ENCODE measurements at places on chromosomes 3 and 15.

- DNase-seq = no peak
Measured at GRCh38 chr3:171526869-171527268, 66.7 kb upstream of the TNIK start.

DNA sequence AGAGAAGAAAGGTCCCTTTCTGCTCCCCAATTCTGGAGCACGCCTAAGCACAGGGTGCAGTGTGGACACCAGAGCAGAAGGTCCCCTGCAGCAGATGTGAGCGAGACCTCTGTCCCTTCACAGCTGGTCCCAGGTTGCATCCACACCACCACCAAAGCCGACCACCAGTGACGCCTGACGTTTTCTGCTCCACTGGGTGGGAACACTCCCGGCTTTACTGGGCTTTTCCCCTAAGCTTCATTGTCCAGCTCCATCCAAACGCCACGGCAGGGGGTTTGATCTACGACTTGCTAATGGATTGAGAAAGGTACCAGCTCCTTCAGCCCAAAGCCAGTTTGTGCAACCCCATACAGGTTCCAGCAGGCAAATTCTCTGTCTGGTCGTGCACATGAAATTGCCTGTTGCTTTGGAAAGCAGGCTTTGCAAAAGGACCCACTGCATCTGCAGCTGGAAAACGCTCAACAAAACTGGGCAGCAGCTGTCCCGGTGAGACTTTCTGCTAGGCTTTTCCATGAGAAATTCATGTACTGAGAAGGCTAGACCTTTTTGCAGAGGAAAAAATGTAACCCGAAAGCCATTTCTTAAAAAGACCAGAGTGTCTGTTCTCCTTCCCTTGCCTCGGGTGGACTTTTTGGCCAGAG lies 31.1 kb downstream of the ADAMTS17 start:
- no peak for DNase-seq

GRCh38 chr15:83904107-83905040 lies 250.5 kb downstream of the ADAMTSL3 start:
- no peak for DNase-seq

GRCh38 chr3:59990915-59991314 lies 941.1 kb upstream of the CFAP20DC start:
- no peak for DNase-seq

DNA sequence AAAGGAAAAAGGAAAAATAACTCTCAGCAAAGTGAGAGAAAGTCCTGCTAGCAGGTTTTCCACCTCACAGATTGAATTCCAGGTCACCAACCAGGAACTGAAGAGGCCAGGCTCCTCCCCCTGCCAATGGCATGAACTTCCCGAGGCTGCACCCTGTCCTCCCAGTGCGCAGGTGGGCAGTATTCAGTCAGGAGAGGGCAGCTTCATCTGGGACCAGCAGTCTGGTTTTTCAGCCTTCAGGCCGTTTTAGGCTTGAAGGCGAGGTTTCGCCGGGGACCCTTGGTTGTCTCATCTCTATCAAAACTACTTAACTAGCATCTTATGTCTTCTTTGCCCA lies 41.2 kb downstream of the TRAT1 start:
- no peak for DNase-seq

- no peak for DNase-seq
Measured at GRCh38 chr3:124631727-124632126, 98.5 kb upstream of the UMPS start.

DNA sequence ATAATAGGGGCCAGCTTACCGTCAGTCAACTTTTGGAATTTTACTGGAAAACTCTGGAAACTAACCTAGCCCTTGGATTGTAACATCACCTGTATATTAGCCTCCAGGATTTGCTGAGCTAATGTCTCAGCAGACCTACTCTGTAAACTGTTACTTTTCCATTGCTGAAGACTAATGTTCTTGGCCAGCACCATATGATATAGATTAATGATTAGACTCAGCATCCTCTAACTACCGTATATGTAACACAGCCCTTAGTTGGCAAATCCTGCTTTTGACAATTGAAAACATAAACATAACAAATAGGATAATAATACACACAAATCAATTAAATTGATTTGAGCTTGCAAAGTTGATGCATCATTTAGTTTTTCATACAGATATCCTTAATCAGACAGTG lies 26.6 kb upstream of the GBE1 start:
- DNase-seq = no peak

DNA sequence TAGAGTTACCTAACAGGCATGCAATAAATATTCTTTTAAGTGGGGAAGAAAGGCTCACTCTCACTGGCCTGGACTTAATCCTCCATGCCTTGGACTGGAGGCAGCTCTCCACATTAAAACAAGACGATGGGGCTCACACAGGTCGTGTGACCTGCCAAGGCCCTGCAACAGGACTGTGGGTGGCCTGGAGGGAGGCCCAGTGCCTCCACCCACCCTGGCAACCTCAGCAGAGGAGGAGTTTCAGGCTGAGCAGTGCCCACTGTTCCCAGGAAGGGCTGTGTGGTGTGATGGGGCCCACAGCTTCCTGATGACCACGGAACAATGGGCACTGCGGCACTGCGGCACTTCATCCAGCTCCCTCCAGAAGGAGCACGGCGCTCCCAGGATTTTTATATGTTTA lies 5.5 kb downstream of the UROC1 start:
- DNase-seq = no peak

- no peak for DNase-seq
Measured at GRCh38 chr15:66625974-66626373, 60.2 kb upstream of the LCTL start.

DNA sequence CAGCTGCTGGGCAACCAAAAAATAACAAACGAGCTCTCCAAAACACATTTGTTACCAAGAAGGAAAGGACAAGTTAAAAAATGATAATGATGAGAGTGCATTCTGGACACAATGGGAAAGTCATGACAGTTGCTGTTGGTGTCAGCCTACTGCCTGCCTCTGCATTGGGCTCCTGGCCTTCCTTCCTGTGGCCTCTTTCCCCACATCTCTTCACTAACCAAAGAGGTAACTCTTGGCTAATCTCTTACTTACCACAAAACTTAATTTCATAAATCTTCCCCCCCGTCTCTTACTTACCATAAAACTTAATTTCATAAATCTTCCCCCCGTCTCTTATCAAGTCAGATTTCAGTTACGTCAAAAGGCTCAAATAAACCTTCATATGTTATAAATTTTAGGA lies 58.6 kb downstream of the AGTR1 start:
- DNase-seq = no peak

- DNase-seq = no peak
Measured at GRCh38 chr3:131238496-131238895, 143.1 kb upstream of the NUDT16 start.

- DNase-seq = no peak
Measured at GRCh38 chr3:64651741-64652241, 36.0 kb downstream of the ADAMTS9 start.

DNA sequence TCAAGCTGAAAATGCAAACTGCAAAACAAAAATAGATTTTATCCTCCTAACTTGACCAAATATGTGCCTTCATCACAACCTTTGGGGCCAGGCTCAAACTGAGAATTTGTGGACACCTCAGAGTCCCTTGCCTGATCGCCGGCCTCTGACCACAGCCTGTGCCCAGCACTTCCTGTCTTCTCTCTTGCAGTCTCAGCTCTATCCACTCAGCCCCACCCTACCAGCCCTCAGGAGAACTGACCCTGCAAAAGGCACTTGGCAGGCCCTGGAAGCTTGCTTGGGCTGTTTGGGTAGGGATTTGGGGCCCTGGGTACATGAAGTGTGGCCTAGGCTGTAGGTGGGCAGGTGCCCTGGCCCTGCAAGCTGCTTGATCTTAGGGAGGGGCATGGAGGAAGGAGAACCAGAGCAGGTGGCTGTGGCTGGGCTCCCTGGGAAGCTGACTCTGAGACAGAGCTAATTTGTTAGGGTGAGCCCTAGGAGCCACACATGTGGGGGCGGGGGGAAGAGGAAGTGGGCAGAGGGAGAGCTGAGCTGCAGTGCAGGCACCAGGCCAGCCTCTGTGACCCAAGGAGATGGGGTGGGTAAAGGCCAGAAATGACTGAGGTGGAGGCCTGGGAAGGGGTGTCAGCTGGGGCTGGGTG lies 8.6 kb downstream of the CLEC3B start:
- no peak for DNase-seq

- DNase-seq = no peak
Measured at GRCh38 chr15:91142106-91142744, 42.2 kb downstream of the SV2B start.

- DNase-seq = no peak
Measured at GRCh38 chr3:72336821-72337479, 511.3 kb downstream of the SHQ1 start.

DNA sequence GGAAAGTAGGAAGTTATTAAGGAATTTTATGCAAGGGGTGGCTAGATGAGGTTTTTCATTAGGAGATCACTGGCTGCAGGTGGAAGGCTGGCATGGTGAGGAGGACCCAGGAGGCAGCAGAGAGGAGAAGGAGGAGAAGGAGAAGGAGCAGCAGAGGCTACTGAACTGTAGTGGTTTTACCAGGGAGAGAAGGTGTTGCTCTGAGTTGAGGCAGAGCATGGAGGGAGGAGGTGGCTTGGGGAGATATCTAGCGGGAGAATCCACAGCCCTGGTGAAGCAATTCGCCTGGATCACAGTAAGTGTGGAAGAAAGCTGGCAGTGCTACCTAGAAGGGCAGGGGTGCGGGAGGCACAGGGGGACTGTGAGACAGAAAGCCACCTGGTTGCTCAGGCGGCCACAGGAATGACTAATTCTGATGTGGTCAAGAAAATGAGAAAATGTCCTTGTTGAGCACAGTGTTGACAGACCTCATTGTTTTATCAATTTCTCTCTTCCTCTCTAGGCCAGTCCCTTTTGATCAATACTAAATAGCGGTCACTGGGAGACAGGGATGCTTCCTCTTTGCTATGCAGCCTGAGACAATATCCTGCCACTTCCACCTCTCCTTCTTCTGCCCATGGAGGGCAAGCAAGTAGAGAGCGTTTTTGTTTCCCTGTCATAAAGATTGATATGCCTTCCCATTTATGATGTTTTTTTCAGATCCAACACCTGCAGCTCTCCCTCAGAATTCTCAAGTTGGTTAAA lies 94.6 kb downstream of the EEFSEC start:
- DNase-seq = no peak

DNA sequence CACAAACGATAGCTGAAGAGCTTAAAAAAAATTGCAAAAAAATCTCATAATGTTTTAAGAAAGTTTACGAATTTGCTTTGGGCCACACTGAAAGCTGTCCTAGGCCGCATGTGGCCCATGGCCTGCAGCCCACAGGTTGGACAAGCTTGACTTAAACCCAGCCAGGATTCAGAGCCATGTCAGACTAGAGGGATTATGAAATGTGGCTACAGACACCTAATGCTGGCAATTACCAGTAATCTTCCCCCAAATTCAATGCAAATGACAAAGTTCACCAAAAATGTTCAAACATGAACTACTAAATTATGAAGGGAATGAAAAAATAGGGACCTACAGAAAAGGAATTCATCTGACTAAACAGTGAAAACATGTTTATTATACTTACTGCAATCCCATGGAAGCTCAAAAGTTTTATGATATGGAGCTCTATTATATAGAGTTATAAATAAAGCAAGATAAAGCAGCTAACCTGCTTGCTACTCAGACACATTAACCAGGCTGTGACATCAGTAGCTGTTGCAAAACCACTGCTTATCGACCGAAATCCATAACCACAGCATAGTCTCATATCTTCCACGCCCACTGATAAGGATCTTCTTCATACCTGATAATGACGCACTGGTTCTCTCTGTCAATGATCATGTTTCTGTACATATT lies 49.2 kb downstream of the LDHAL6B start:
- DNase-seq = no peak

DNA sequence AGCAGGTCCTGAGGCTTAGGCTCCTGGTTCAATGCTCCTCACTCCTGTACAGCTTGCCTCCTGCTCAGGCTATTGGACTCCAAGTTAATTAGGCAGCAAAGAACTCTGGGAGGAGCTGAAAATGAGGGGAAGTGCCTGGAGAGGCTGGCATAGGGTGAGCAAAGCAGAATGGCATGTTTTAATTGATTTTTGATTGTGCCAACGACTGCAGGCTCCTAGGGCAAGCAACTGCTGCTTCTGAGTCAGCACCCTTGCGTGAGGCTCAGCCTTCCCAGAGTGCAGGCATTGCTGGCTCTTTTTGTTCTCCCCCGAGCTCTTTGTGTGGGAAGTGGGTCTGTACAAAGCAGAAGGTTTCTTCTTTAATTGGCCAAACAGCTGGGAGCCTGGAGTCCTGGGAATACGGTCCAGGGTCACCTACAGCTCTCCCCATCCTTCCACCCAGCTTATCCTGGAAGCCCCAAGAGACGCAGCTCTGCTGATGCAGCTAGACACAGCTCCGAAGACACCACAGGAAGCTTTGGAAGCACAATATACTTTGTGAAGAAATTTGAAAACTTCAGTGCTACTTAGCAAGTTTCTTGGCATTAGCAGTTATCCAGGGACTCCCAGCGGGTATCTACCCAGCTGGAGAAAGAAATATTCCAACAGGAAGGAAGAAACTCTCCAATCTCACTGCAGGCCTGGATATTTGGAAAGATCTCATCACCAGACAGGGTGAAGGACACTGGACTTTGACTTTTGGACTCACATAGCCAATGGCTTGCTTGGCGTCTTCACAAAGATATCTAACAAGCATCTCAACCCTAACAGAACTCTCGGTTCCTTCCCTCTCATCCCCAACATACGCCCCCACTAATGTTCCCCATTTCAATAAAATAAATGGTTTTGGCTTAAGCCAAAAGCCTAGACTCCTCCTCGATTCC lies 76.8 kb downstream of the BDH1 start:
- DNase-seq = no peak

GRCh38 chr3:53845103-53845880 lies 927 bp downstream of the CHDH start:
- no peak for DNase-seq

GRCh38 chr3:188278717-188279324 lies 124.9 kb downstream of the LPP start:
- no peak for DNase-seq

- DNase-seq = no peak
Measured at GRCh38 chr3:140338916-140339315, 338.9 kb upstream of the TRIM42 start.

GRCh38 chr15:41779662-41780157 lies 5.4 kb downstream of the MAPKBP1 start:
- no peak for DNase-seq

DNA sequence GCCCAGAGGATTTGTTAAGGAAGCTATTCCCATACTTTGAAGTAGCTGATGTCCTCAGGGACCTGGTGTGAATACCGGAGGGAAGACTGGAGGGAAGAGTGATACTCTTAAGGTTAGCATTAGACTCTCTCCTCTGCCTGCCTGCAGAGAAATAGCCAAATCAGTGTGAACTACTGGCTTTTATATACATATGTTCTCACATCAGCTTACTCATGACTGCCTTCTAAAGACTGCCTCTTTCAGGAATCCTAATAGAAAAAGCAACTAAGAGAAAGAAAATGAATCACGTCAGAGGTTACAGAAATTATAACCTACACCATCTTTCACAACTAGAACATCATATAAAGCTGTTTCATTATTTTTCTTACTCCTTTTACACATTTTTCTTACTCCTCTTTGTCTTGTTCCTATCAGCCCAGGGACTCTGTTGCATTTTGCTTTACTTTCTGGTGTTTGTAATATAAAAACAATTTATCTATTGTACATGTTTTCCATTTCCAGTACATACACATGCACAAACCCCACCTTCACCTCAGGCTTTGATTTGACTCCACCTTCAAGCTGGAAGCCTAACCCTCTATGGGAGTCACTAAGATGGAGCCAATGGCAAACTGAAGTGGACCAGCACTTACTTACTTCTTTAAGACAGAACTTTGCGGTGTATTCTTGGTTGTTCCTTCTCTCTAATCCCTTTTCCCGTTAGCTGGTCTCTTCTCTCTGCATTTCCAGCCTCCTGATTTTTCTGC lies 257.7 kb upstream of the UBE2E1 start:
- DNase-seq = no peak

Data from glomerular endothelial cell (primary cell).